Brain (organoid and tissue), 16 donors: ENCODE measurements at places on chromosomes 3 and 15.

- no peak for DNase-seq
Observed at GRCh38 chr3:128505771-128506170, 12.8 kb upstream of the GATA2 start.

GRCh38 chr3:2465842-2466241 is 367.2 kb downstream of the CNTN4 start:
- peak; percentile 43 for DNase-seq

- no peak for DNase-seq
Observed at GRCh38 chr3:14057701-14058100, 67.0 kb downstream of the CHCHD4 start.

DNA sequence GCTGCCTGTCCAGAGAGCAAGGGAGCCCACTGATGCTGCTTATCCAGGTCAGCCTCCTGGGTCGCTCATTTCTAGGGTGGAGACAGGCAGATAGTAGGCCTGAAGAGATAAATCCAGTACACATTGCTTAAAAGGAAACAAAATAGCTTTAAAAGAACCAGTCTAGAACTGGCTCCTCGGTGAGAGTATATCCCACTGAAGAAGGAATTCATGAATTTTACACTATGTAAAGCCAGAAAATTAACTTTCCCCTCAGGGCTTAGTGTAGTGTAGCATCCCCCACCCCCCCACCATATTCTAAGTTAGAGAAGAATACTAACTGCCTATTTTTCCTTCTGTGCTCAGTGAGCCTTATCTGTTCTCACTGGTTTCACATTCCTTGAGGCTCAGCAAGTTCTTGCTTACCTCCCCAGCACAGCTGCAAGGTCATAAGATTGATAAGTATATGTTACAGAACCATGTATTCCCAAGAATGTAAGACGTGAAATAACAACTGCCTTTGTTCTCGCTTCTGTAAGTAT is 30.5 kb upstream of the NOX5 start:
- no peak for DNase-seq

DNA sequence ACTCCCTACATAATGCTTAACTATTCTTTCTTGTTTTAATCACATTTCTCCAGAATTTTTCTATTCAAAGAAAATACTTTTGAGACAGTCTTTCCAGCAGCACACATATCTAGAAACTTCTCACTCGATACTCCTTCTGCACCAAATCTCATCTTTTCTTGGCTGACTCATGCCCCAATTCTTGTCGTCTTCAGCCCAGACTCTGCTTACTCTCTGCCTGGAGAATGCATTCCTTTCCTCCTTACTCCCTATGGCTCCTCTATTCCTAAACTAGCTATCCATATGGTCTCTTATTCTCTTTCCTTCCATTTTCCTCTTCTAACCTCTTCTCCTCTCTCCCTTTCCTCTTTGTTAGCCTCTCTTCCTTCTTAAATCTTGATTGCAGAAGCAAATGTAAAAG is 158.7 kb downstream of the GBE1 start:
- DNase-seq: no peak

DNA sequence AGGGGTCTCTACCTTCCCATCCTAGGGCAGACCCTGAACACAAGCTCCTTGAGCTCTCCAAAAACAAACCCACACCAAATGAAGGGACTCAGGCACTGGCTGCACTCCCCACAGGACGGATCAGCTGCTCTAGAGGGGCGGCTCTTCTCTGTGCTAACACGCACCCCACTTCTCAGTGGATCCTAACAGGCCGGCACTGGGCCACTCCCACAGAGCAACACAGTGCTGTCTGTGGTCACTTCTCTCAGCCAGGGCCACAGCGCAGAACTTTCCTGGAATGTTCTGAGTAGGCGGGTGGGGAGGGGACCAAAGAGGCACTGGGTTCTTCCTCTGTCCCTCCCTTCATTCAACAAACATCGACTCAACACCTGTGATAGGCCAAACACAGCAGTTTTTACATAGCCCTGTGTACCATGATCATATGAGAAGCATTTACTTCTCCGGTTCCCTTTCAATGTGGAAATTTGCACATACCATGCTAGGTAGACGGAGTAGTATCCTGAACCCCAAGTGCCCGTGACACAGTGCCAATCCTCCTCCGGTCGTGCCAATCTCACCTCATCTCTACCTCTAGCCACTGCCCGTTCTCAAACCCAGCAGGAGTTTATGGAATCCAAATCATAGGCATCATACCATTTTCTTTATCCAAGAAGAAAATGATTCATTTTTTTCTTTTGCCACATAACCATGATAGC is 98.1 kb downstream of the LRIG1 start:
- no peak for DNase-seq

DNA sequence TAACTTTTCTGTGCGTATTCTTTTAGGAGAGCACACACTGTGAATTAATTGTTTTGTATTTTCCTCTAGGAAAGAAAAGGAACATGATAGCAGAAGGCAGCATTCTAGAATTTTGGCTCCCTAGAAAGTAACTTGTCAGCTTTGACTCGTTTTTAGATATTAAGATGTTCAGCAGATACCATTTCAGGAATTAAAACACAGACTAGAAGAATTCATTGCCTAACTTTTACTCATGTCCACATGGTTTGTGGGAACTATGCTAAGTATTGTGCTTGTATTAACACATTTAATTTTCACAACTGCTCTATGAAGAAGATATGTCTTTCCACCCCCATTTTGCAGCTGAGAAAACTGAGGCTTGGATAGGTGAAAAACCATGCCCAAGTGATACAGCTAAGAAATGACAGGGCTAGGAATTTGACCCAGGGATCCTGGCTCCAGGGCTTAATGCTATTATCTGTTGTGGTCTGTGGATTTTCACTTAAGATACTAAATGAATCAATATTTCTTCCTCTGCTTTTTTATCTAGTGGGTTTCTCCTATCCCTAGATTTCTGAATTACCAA is 128.8 kb downstream of the MITF start:
- DNase-seq: no peak

DNA sequence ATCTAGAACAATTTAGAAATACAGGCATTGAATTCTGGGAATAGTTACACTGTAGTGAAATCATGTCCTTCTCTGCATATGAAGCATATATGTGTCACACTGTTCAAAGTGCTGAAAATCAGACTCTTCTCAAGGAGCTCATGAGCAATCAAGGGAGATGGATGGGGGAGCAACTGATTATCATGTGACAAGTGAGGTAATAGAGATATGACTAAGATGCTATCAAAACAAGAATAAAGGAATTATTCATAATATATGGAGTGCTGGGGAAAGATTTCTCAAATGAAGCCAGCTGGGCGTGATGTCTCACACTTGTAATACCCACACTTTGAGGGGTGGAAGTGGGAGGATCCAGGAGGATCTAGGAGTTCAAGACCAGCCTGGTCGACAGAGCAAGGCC is 74.9 kb upstream of the CHRNB4 start:
- no peak for DNase-seq

- no peak for DNase-seq
Observed at GRCh38 chr3:54104084-54104483, 18.3 kb upstream of the CACNA2D3 start.

GRCh38 chr15:19973718-19974117 is 567.9 kb downstream of the GOLGA6L6 start:
- DNase-seq: no peak

DNA sequence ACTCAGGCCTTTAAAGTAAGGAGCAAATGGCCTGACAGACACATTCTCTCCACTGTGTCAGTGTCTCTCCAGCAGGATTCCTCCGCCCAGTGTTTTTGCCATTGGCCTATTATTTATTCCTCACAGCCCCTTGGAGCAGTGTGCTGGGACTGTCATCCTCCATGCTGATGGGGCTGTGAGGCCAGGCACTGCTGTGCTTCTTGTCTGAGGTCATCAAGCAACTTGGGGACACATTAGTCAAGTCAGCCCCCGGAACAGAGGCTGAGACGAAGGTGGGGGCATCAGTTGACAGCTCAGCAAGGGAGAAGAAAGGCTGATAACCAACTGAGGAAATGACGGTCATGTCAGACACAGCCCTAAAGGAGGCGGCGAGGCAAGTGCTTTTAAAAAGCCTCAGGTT is 67.4 kb downstream of the XXYLT1 start:
- DNase-seq: peak; percentile 53

- DNase-seq: no peak
Observed at GRCh38 chr3:164929642-164930041, 148.7 kb downstream of the SI start.

GRCh38 chr15:91032919-91033803 is 10.8 kb upstream of the VPS33B start:
- DNase-seq: no peak

GRCh38 chr3:61820306-61820992 is 259.1 kb downstream of the PTPRG start:
- DNase-seq: no peak

- peak; percentile 92 for DNase-seq
Observed at GRCh38 chr3:154059833-154060232, 61.4 kb upstream of the ARHGEF26 start.

- no peak for DNase-seq
Observed at GRCh38 chr3:17494117-17494809, 248.2 kb downstream of the TBC1D5 start.

GRCh38 chr3:176403531-176403930 is 793.8 kb downstream of the TBL1XR1 start:
- DNase-seq: no peak

- DNase-seq: no peak
Observed at GRCh38 chr3:108406063-108406660, 104.2 kb downstream of the MYH15 start.

GRCh38 chr3:53493963-53494791 is at the start of gene CACNA1D:
Gene CACNA1D (plus strand): TSS chr3:53494611. CDS start chr3:53495167, 556 bp downstream.
- peak; percentile 78 for DNase-seq

GRCh38 chr3:146247911-146248310 is 3.0 kb downstream of the PLSCR4 start:
- DNase-seq: no peak

DNA sequence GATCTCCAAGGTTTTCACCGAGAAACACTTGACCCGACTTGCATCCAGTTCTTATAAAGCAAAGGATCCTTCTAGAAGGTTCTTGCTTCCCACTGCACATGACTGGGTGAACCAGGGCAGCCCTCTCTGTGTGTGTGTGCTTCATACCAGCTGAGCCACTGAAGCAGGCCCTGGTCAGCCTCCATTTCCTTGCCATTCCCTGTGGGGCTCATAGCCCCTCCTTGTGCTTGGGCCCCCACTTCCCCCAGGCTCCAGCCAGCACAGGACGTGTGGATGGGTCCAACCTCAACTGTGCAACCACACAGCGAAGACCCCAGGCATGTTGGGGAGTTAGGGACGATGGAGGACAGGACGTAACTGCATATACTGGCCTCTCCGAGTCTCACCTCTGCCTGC is 15.5 kb downstream of the KLF15 start:
- DNase-seq: no peak

- no peak for DNase-seq
Observed at GRCh38 chr3:172279191-172279640, 169.0 kb downstream of the GHSR start.

DNA sequence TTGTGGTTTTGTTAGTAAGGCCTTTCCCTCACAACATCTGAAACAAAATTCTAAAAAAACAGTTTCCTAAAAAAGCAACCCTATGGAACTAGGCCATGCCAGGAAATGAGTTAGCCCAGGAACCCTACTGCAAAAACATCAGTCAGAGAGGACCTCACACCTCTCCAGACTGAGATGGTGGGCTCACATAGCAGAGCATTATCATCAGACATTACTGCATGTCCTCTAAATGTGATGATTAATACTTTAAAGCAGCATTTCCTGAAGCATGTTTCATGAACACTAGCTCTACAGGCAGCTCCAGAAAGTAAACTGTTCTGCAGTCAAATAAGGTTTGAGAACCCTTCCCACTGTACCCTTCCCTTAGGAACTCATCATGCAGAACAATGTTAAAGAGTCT is 232.3 kb upstream of the MRPL3 start:
- DNase-seq: no peak

DNA sequence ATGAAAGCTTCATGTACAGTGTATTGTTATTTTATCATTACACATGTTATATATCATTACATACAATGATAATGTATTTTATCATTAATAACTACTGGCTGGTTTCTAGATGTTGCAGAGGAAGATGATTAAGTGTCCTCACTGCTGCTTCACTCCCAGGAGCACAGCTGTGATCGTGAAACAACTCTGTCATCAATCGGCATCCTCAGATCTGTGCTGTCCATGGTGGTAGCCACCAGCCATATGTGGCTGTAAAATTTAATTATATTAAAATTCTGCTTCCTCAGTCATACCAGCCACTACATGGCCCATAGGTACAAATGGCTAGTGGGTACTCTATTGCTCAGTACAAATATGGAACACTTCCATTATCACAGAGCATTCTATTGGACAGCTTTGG is 379.4 kb upstream of the CFAP20DC start:
- DNase-seq: no peak

GRCh38 chr3:15331606-15332404 is 581 bp downstream of the SH3BP5 start:
- DNase-seq: peak; percentile 84

DNA sequence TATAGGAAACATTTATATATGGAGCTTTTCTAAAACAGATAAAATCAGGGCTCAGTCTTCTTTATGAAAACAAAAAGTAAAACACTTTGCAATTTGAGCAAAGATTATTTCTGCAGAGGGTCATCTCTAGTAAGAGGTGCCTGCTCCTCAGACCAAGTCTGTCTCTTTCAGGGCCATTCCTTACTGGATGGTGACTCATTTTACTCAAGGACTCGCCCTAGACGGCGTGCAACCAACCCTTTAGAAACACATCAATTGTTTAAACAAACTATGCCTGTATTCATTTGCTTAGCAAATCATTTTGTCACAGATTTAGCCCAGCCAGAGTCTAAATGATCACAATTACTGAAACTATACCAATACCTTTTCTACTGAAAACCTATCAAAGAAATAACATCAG is 242.8 kb upstream of the ICE2 start:
- no peak for DNase-seq

- DNase-seq: no peak
Observed at GRCh38 chr15:48719668-48720067, 74.2 kb upstream of the FBN1 start.

GRCh38 chr3:84601303-84601702 is 357.5 kb upstream of the CADM2 start:
- peak; percentile 35 for DNase-seq

GRCh38 chr3:121718205-121718846 is 31.2 kb downstream of the GOLGB1 start:
- DNase-seq: no peak

DNA sequence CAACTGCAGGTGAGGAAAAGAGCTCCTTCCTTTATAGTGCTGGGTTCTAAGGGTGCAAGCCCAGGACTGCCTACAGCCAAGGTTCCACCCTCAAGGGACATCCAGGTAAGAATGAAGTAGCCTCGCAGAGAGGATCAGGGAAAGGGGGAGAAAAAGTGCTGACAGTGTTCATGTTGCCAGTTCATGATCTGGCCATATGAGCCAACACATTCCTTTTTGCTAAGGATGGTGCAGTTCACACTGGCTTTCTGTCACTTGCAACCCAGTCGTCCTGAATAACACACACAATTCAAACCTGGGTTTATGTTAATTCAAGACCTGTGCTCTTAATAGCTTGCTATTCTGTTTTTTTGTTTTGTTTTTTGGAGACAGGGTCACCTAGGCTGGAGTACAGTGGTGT is 9.0 kb downstream of the CLN6 start:
- DNase-seq: no peak

- DNase-seq: no peak
Observed at GRCh38 chr15:90022345-90022744, 21.2 kb downstream of the ZNF710 start.
